Left cardiac atrium (tissue), 4 donors: ENCODE measurements at places on chromosomes 16 and 17. TPM values are rescaled to one million over a fixed set of nuclear protein-coding genes. Genes with fewer than 3 reads are reported as not detected.

The CMTM3 gene
- 18.1 TPM for total RNA-seq

- no peak for DNase-seq
Observed at GRCh38 chr16:22366889-22367288, 7.5 kb downstream of the CDR2 start.

The NPIPA3 gene
- total RNA-seq, result 3.2 TPM

DNA sequence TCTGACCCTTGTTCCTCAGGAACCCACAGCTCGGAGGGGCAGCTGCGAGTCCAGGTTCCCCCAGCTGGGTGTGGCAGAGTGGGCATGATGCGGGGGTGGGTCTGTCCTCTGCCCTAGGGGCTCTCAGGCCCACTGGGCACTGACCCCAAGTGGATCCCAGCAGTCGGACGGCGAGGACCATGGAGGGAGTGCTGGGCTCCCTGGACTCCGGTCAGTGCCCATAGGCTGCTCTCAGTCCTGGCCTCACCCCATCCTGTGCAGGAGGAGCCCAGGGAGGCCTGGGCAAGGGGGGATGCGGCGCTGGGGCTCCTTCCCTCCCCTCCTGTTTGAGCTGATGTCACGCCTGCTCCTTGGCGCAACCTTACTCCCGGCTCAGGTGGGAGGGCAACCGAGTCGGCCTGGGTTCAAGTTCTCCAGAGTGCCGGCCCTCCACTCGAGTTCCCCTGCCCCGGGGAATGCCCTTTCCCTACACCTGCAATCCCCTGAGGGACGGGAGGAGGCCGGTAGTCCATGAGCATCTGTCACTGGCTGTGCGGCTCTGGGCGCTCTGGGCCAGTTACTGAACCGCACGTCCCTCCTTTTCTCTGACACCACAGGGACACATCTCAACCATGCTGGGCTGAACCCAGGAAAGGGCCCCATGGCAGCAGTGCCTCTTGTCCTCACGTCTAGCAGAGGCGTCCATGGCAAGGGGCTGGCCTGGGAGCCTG lies 52.6 kb upstream of the ACSF3 start:
- DNase-seq, result no peak

GRCh38 chr16:68756239-68756915 lies 19.3 kb downstream of the CDH1 start:
- DNase-seq, result no peak
